Activated CD8-positive, alpha-beta T cell treated with anti-CD3 and anti-CD28 coated beads for 36 hours (primary cell): ENCODE measurements at places on chromosomes 4 and X.

DNA sequence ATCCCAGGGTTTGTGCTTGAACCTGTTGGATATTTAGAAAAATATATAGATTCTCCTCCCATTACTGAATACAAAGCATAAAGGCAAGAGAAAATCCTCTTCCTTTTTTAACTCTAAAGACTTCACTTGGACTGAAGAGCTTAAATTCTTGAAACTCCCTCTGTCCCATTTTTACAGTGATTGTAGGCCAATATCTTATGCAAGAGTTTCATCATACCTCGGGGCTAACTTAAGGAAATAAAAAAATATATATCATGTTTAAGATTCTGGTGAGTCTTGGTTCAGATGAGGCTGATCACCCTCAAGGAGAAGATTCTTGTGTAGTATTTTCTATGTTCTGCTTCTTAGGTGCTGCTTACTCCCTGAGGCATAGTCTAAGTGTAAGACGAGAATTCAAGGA, 1449.6 kb downstream of the C4orf33 start:
- no peak for DNase-seq

GRCh38 chrX:11111947-11112346, 815 bp downstream of the HCCS start:
- DNase-seq, result peak; percentile 2

DNA sequence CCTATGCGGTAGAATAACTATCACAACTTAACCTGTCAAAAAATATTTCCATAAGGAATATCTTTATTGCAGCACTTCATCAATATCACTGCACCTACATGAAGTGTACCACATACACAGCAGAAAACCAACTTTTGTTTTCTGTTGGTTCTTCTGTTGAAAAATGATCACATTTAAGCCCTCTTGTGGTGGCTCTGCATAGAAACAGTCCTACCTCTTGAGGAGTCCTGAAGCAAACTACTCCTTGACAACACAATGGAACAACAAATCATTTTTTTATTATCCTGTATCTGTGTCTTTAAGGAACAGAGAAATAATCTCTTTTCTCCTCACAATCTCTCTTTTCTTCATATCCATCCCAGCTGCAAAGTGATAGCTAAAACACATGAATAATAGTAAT, 39.8 kb upstream of the ATOH1 start:
- DNase-seq, result no peak

DNA sequence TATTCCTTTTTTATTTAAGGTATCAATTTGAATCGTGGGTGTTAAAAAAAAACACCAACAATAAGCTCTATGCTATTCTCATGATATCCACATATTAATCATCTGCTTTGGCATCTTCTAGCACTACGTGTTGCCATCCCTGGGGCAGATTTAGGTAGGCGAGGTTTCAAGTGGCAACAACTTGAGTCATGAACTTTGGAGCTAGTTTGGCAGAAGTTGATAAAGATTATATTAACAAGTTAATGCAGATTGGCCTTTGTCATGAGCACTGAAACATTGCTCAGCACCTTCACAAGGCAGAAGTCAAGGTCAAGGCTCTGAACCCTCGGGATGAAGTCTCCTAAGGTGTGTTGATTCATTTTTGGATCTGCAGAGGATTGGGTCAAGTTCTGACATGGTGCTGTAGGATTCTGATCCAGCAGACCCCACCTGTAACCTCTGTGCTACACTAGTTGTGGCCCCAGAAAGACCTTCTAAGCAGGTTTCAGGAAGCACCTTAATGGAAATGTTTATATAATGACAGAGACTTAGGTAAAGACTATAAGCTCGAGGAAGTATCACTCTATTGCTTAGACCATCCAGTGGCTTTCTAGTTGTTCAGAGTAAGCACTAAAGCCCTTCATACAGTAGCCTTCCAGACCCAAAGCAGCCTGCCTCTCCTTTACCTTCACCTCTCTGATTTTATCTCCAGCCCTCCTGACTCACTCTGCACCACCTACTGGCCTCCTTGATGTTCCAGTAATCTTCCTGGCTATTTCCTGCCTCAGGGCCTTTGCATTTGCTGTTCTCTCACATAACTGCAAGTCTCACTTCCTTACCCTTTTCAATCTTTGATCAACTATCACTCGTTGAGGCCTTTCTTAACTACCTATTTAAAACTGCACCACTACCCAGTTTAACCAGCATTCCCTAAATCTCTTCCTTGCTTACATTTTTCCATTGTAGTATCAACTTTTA, 117.0 kb upstream of the SLC4A4 start:
- no peak for DNase-seq

DNA sequence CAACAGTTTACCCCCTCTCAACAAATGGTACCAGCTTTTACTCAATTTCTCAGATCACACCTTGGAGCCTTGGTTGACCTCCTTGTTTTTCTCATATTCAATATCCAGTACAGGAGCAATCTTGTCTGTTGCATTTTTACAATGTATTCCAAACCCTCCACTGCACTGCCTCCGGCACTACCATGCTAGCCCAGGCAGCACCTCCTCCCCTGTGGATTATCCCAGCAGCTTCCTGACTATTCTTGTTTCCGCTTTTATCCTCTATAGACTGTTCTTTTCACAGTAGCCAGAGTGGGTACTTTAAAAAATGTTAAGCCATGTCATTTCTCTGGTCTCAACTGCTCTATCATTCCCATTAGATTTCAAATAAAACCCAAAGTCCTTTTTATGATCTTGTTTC, 253.4 kb upstream of the GPRIN3 start:
- DNase-seq, result no peak

GRCh38 chr4:139773560-139774318, 108.1 kb downstream of the MGST2 start:
- no peak for DNase-seq

DNA sequence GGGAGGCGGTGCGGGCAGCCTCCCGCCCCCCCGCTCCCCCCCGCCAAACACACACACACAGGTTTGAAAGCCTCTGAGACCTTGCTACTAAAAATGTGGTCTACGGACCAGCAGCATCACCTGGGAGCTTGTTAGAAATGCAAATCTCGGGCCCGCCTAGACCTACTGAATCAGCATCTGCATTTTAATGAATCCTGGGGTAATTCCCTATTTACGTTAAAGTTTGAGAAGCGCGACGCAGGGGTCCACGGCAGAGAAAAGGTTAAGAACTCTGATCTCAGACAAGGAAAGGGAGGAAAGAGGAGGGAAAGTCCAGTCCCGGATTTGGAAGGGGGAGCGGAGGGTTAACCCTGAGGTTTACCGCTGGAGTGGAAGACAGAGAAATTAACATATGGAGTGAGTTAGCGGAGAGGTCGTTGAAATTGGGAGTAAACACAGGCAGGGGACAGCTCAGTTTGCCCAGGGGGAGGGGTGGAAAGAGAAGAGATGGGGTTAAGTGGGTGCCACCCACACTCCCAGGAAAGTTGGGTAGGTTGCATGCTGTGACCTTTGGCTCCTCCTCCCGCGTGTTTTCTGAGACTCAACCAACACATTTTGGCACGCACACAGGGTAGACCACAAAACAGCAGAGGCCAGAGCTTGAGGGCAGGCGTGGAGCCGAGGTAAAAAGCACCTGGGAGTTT, 483.6 kb downstream of the BCOR start:
- peak; percentile 84 for DNase-seq

DNA sequence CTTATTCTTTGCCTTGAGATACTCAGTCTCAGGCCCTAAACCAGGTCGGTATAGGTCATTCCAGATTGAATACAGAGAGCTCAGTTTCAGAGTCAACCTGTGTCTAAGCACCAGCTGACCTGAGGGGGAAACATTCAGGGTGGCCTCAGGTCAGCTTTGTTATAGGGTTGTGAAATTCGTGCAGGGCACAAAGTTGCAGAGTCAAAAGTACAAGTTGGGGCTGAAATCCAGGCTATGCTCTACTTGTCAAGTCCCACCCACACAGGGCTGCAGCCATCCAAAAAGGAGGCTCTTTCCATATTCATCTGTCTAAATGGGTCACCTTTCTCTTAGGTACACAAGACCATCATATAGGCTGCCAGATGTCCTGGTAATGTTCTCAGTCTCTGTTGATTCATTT, 89.7 kb downstream of the ITIH6 start:
- DNase-seq, result no peak

GRCh38 chrX:36510736-36511135, 497.4 kb upstream of the FAM47C start:
- no peak for DNase-seq

DNA sequence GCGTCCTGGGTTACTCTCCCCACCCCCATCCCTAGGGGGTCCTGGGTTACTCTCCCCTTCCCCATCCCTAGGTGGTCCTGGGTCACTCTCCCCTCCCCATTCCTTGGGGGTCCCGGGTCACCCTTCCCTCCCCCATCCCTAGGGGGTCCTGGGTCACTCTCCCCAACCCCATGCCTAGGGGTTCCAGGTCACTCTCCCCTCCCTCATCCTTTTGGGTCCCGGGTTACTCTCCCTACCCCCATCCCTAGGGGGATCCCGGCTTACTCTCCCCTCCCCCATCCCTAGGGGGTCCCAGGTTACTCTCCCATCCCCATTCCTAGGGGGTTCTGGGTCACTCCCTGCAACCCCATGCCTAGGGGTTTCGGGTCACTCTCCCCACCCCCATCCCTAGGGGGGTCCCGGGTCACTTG, 1.5 kb downstream of the ASMTL start:
- DNase-seq, result no peak

DNA sequence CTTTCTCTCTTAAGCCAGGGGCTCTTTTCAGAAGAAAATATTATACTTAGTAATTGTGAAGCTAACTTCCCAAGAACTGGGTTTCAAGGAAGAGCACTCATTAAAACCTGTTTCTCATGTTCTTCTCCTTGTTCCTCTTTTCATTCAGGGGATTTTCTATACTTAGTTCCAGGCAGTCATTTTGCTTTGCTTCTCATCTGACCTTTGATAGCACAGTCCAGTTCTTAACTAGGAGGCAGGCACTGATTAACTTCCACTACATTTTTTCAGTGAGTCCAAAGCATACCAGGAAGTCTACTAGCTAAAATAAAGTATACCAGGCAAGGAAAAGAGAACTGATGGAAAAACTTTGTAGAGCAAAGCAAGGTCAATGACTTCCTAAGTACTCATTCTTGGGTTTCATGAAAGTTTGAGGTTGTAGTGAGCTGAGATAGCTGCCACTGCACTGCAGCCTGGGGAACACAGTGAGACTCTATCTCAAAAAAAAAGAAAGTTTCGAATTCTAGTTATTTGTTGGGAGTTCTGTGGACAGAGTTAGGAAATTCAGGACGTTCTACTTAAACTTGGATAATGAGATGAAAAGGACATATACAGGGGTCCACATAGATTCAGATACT, 190.1 kb upstream of the HS3ST1 start:
- DNase-seq, result no peak

DNA sequence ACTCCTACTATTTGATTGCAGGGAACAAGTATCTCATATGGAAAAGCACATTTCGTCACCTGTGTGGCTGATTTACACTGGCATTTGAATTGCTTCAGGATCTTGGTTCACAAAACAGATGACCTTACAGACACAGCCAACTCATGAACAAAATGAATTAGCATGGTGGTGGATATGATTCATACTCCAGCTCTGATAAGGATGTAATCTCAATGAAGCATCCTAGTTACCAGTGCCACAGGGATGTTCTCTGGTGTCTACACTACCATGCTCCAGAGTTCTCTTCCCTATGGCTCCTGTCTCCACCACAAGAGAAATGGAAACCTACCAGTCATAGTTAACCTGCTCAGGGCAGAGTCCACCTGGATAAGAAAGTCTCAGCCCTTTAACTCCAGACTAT, 40.7 kb downstream of the TEC start:
- no peak for DNase-seq

GRCh38 chr4:7206911-7207567, 14.7 kb downstream of the SORCS2 start:
- no peak for DNase-seq

GRCh38 chr4:125735102-125735501, 420.3 kb downstream of the FAT4 start:
- DNase-seq, result no peak

DNA sequence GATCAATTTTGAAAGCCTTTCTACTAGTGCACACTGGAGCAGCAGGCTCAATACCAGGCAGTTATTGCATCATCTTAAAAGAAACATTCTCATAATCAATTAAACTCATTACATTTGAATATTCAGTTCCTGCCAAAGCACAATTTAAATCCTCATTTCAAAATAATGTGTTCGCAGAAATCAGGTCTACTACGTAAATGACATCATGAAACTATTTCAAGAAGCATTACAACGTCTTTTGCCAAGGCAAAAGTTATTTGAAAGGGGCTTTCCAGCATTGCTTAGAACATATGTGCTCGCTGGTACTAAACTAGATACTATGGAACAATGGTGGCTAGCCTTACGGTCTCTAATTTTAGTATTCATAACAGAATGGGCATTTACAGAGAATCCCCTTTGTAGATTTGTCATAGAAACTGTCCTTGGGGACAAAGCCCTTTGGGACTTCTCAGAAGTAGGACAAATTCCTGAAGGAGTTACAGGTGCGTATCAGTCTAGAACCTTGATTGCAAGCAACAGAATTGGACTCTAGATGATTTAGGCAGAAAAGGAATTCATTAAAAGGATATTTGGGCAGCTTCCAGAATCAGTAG, 27.6 kb upstream of the HUWE1 start:
- DNase-seq, result no peak

- no peak for DNase-seq
Observed at GRCh38 chr4:75169427-75169826, 236.5 kb downstream of the PARM1 start.

DNA sequence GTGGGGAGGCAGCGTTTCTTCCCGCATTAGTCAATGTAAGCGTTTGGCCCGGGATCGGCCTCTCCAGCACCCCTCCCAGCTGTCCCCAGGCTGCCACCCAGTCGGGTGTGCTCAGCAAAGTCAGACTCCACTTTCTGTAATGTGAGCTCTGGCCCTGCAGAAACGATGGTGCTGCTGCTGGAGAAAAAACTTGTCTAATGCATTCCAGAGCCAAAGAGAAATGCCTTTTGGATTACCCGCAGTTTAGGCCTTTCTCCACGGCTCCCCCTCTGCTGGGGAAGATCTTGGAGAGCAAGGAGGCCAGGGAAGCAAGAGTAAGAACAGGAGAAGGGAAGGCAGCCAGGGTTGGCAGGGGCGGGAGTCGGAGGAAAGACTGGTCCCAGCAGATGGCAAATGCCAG, 55.2 kb downstream of the ELF4 start:
- DNase-seq, result no peak

- no peak for DNase-seq
Observed at GRCh38 chr4:158214856-158215255, 4.6 kb downstream of the TMEM144 start.

DNA sequence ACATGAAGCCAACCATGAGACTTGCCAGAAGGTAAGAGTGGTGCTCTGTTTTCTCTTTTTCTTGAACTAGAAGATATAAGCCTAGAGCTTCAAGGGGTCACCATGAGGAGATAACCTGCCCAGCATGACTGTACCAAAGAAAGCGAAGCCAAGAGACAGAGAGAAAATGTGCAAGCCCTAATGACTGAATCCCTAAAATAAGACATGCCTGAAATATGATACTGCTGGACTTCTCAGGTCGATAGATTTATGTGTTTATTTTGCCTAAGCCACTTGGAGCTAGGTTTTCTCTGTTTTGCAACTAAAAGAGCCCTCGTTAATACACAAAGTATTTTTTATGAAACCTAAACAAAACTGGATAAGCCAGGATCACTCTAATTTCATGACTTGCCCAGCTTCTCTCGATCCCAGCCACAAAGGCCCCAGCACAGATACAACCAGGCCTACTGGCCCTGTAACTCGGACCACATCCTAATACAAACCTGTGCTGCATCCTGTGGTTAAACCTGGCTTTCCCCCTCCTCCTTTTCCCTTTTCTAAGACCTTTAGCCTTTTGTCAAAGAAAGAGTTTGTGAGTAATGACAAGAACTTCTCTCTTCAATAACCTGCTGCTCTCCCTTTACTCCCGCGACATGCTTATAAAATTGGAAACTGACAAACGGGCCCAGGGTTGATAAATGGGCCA, 185.8 kb downstream of the APBB2 start:
- DNase-seq, result no peak

- peak; percentile 43 for DNase-seq
Observed at GRCh38 chr4:109649872-109650271, 53.4 kb downstream of the CASP6 start.
